EL (cell line): ENCODE measurements at places on chromosomes 2 and 18.

DNA sequence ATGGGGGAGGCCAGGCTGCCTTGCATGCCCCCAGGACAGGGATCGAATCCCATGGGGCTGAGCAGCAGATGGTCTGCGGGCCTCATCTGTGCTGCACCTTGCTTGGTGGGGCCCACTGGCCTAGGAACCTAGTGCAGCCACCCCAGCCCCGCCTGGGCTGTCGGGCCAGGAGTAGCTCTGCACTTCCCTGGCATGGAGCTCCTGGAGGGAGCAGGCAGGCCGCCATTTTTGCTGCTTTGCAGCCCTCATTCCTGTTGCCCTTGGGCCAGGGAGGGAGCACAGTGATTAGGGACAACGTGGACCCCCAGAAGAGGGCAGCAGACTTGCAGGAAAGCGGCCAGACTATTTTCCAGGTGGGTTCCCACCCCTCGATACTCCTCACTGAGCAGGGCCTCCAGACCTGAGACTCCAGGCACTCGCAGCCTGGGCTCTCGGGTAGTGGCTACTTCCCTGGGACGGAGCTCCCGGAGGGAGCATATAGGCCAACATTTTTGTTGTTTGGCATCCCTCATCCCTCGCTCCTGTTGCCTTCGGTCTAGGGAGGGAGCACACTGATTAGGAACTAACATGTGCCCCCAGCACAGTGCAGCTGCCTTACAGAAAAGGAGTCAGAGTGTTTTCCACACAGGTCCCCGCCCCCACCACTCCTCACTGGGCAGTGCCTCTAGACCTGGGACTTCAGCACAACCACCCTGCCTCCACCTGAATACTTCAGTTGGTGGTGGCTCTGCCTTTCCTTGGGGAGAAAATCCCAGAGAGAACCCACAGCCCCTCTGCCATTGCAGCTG lies 99.5 kb downstream of the MAIP1 start:
- no peak for DNase-seq

DNA sequence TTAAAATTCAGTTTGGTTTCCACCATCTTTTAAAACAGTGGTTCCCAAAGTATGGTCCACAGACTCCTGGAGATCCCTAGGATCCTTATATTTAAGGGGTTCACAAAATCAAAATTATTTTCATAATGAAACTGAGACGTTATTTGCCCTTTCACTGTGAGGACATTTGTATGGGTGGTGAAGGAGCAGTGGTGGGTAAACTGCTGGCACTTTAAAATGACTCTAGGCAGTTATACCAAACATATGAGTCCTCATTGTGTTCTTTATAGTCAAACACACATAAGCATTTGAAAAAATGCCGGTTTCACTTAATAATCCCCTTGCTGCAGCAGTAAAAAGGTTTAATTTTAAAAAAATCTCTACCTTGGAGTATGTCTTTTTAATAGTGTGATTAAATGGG lies 7.2 kb downstream of the SMAD4 start:
- DNase-seq, result no peak

- peak; percentile 15 for DNase-seq
Measured at GRCh38 chr2:63465633-63466032, 122.6 kb downstream of the WDPCP start.

- no peak for DNase-seq
Measured at GRCh38 chr2:221752781-221753180, 180.7 kb upstream of the EPHA4 start.

- DNase-seq, result no peak
Measured at GRCh38 chr2:181614874-181615638, 41.8 kb downstream of the CERKL start.

DNA sequence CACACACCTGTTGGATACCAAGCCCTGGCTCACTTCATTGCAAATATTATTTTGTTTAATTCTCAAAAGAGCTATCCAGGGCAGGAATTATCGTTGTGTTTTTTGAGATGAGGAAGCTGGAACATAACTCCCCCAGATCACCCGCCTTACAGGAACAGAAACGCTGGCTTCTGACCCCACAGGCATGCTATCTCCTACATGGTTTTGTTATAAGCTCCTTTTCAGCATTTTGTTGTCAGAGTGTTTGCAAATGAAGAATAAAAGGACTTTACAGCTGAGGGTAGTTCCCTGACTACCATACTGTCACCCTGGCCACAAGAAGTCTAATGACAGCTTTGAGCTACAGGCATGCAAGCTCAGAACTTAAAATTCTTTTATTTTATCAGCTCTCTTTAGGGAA lies 62.0 kb upstream of the MRPS9 start:
- no peak for DNase-seq

DNA sequence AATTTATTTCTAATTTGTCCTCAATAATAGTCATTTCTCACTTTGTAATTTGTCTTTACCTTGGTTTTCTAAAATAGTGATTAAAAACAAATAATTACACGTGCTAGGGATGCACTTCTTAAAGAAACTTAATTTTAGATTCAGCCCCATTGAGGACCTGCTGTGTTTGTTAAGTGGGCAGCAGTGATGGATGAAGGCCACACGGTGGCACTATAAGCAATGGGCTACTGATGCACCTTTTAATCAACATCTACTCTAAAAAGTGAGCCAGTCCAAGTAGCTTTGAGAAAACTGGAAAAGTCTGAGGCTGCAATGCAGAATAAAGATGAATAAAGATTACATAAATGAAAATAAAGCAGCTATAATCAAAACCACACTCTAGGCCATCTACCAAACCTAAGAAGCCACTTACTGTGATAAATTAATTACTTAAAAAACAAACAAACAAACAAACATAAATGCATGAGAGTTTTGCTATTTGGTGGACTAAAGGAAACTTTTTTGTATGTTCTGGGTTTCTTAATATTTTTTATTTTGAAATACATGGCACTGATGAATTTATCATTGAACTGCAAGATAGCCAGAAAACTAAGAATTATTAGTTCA lies 89.3 kb downstream of the PDE11A start:
- peak; percentile 62 for DNase-seq

GRCh38 chr2:165240916-165241315 lies 1.7 kb downstream of the SCN2A start:
- DNase-seq, result no peak

- no peak for DNase-seq
Measured at GRCh38 chr2:226643030-226643945, 156.3 kb downstream of the IRS1 start.
